ENCODE measurements at places on chromosomes 16 and 17. TPM values are rescaled to one million over a fixed set of nuclear protein-coding genes. Genes with fewer than 3 reads are reported as not detected.
A peak's percentile ranks its signal among the peaks of the same experiment; 100 is the strongest.

DNA sequence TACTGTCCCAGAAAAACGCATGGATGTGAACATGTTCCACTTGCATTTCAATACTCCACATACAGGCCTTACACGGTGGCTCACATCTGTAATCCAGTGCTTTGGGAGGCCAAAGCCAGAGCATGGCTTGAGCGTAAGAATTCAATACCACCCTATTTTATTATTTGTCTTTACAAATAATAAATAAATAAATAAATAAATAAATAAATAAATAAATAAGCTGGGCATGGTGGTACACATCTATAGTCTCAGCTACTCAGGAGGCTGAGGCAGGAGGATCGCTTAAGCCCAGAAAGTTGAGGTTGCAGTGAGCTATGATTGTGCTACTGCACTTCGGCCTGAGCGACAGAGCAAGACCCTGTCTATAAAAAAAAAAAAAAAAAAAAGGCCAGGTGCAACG, 53.9 kb downstream of the PLXDC1 start:
- DNase-seq, result no peak

BCAR1 gene
- total RNA-seq, result 38.1 TPM

METTL9 gene
- 148 TPM for total RNA-seq

GRCh38 chr16:49754495-49755312, 101.2 kb downstream of the ZNF423 start:
- no peak for DNase-seq

DNA sequence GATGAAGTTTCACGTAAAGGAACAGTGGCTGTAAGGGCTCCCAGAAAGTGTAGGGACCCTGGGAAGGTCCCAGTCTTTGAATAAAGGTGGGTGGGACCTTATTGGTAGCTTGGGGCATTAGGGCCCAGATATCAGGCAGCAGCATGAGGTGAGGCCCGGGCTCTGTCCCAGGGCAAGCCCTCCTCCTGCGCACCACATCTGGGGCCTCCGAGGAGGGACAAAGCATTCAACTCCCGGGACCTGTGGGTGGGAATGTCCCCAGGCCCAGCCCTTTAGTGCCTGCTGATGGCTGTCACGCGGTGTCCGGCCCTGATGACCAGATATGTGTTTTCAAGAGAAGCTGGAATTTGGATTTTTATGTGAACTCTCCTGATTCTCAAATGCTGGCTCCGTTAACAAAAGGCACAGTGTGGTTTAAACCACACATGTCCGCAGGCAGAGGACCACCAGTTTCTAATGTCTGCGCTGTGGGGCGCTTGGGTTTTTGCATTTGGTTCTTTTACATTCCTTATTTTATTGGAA, 30.4 kb downstream of the RAI1 start:
- DNase-seq, result no peak

- no peak for DNase-seq
These were observed 36.0 kb downstream of the ATP2C2 start for GRCh38 chr16:84404324-84404723.

DNA sequence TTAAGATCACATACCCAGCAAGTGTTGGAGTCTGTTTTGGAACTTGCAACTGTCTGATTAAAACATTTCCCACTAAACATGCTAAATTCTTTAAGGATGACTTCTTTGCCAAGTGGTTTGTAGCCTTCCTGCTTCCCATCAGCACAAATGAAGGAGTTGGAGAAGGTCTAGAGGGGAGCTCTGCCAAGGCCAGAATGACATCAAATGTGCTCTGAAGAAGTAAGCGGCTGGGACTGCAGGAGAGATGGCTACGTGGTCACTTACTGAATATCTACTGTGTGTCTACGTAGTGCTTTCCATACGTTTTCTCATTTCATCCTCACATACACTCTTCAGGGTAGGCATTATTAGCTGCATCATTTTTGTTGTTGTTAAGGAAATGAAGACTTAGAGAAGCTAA, 135.7 kb upstream of the NLRP1 start:
- DNase-seq, result no peak

B4GALNT2 gene
- 0.04 TPM for total RNA-seq

DPEP3 gene
- total RNA-seq, result 0.15 TPM

- DNase-seq, result no peak
These were observed 244.0 kb downstream of the CPPED1 start for GRCh38 chr16:12559714-12560113.

DNA sequence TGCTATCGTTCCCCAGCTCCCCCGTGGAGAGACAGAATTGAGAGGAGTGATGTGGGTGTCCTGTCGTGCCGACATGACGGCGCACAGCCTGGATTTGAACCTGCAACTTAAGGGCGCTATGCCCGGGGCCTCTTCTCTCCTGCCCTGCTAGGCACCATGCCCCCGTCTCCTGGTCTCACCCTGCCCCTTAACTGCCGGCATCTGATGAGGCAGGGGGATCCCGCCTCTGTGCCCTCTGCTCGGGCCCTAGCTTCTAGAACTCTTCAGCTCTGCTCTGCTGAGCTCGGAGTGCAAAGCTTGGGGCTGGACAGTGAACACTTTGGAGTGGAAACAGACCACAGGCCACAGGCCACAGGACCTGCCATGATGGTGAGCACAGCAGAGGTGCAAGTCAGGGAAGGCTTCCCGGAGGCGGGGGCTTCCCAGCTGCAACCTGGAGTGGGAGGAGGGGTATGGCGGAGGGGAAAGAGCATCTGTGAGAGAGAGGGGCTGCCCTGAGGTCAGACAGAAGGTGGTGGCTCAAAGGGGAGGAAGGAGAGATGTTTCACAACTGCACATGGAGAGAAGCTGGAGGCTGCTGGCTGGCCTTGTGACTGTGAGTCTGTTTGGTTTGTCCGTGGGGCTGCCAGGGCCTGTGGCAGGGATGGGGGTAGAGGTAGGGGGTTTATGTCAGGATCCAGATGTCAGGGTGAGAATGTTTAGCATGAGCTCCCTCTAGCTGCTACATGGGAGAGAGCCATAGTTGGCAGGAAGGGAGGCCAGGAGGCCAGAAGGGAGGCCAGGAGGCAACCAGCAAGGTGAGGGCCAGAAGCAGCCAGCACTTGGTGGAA, 107.8 kb downstream of the CRLF3 start:
- DNase-seq, result no peak

DNA sequence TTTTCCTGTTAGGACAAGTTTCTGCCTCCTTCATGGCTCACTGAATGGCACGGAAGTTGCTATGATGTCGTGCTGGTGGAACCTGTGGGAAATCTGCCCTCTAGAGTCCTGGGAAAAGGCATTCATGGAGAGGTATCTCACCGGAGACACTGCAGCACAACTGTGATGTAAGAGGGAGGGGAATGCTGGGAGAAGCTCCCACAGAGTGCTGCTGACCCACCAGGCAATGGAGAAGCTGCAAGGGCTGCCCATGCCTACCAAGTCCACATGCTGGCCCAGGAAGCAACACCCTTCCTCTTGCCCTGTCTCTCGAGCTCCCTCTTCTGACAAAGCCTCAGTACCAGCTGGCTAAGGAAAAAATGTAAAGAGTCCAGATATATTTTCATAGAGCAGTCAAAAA, 45.2 kb upstream of the SLC5A11 start:
- DNase-seq, result no peak

DNA sequence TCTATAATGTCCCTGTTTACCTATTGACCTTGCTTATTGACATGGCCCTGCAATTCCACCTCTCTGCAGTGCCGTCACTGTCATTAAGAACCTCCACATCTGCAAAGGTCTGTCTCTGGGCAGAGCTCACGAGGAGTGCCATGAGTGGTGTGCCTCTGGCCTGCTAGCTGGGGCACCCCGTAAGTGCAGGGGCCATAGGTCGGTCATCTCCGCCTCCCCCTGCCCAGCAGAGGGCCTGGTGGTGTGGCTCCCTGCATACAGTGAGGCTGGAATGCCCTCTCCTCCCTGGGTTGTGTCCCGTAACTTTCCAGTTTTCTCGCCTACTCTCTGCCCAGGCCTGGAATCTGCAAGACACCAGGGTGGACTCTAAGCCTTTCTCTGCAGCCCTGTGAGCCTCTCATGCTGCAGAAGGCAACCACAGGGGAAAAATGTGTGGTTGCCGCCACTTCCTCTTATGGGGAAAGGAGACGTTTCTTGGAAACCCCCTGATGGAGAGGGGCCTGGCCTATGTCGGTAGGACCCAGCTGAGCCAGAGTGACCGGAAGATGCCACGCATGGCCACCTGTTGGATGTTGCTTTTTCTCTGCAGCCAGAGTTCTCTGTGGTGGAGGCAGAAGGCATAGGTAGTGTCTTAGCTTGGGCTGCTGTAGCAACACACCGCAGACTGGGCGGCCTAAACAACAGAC, 2.7 kb upstream of the SNX20 start:
- peak; percentile 83 for DNase-seq

DNA sequence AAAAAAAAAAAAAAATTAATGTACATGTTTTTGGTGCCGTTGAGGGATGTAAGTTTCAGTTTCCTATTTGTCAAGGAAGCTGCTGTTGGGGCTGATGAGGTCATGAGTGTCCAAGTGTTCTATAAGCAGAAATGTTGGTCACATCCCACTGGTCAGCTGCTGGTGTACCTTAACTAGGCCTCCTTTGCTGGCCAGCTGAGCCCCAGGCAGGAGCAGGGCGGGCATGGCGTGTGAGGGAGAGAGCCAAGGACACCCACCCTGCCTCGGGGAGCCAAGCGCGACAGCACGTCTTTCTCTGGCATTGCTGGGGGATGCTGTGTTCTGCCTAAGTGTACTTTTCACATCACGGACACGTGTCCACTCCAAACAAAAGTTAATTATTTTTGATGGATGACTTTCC, 108.1 kb upstream of the CDC42EP4 start:
- no peak for DNase-seq

- DNase-seq, result no peak
These were observed 17.8 kb upstream of the CIBAR2 start for GRCh38 chr16:85129876-85130704.

GRCh38 chr17:48812001-48812400, 5.0 kb downstream of the TTLL6 start:
- DNase-seq, result no peak

TP53TG3C gene
- not detected for total RNA-seq

DNA sequence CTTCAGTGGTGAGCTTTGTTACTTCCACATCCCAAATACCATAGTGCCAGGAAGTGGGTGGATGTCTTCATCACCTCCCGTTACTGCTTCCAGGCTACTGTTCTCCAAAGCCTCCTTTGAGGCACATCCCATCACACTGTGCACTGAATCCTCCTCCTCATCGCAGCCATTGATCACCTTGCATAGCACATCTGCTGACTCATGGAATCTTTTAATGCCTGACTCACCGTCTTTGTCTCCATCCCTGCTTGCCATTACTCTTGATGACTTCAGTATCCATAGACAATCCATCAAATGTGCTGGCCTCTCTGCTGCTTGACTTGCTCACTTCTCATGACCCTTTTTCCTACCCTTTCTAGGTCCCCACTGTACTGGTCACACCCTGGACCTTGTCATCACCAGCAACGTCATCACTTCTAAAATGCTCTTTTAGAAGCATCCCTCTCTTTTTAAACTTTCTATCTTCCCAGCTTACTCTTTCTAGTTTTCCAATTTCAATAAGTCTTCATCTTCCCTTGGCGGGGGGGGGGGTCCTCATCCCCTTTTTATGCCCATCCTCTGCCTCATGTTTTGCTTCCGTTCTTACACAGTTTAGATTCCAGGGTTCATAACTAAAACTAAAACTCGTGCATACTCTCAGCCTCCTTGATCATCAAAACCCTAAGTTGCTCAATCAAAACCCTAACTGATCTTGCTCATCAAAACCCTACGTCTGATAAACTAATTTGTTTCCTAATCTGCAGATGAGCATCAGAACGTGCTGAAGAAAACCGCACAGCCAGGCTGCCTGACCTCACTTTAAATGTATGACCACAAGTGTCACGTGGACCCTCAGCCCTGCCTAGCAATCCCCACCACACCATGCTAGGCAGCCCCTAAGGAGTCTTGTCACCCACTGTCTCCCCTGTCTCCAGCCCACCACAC, 289.7 kb upstream of the ZFHX3 start:
- no peak for DNase-seq

All from lower leg skin (tissue), 4 donors.